ENCODE measurements at places on chromosomes 7 and 10.

- no peak for DNase-seq
Observed at GRCh38 chr7:97422046-97422445, 304.5 kb downstream of the SDHAF3 start.

DNA sequence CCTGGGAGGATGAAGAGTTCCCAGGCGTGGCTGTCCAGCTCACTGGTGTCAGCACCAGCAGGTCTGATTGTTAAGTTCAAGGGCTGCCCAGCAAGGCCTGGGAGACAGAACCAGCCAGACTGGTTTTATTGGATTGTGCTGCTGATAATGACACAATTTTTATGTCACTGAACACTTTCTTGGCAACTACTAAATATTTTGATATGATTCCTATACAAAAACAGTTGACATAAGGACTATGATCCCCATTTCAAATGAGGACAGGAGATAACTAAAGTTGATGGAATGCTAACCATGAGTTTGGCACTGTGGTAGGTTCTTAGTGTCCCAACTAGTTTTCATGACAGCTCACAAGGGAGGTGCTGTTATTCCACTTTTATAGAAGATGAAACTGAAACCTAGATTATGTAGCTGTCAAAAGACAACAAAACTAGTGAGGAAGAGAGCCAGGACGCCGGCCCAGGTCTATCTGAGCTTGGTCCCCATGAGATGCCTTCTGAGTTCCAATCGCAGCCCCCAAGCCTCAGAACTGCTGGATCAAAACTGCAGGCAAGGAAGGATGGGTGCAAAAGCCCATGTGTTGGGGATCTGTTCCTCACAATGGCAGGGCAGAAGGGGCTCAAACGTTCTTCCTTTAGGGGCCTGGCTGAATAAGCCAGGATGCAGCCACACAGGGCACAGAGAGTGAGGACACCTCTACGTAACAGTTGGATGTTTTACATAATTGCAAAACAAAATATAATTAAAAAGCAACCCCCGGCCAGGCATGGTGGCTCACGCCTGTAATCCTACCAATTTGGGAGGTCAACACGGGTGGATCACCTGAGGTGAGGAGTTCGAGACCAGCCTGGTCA lies 52.8 kb downstream of the COBL start:
- no peak for DNase-seq

GRCh38 chr7:154423231-154423630 lies 371.0 kb downstream of the DPP6 start:
- no peak for DNase-seq

- no peak for DNase-seq
Observed at GRCh38 chr10:58269782-58270290, 874 bp downstream of the CISD1 start.

- DNase-seq, result no peak
Observed at GRCh38 chr10:84908491-84908890, 580.1 kb downstream of the CCSER2 start.

- DNase-seq, result no peak
Observed at GRCh38 chr7:139771001-139771956, 6.5 kb downstream of the HIPK2 start.

DNA sequence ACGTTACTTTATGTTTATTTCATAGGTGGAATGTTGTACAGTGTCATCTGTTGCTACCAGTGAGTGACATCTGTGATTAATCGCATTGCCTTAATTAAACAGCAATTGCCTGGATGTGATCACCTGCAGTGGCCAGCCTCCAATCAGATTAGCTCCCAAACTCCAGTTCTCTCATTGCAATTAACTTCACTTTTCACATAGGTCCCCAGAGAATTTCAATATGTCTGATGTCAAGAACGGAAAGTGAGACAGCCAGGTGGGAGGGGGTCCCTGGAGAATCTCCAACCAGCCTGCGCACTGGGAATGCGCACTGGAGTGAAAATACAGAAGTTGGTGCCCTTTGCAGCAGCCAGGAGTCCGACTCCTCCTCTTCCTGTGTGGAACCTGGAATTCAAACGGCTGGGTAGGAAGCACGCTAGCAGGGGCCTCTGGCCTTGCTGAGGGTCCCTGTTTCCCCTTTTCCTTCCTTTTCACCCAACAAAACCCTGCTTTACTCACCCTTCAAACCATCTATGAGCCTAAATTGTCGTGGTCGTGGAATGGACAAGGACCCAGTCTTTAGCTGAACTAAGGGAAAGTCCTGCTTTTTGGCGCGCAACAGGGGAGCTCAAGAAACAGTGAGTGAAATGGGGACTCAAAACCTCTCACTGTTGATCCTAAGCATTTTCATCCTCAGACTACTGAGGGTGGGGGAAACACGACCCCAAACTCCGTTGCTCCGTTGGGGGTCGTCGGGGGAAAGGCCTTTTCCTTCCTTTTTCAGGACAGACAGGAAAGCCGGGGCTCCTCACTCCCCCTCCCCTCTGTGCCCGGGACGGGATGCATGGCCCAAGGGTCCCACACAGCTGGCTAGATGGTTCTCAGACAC lies 1355.5 kb upstream of the LRRTM3 start:
- DNase-seq, result no peak

- DNase-seq, result peak; percentile 76
Observed at GRCh38 chr7:30163231-30163894, 28.6 kb downstream of the MTURN start.

DNA sequence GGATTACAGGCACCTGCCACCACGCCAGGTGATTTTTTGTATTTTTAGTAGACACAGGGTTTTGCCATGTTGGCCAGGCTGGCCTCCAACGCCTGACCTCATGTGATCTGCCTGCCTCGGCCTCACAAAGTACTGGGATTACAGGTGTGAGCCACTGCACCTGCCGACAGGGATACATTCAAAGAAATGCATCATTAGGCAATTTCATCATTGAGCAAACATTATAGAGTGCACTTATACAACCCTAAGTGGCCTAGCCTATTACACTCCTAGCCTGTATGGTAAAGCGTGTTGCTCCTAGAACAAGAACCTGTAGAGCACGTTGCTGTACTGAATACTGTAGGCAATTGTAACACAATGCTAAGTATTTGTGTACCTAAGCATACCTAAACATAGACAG lies 350.3 kb downstream of the GALNT17 start:
- no peak for DNase-seq

DNA sequence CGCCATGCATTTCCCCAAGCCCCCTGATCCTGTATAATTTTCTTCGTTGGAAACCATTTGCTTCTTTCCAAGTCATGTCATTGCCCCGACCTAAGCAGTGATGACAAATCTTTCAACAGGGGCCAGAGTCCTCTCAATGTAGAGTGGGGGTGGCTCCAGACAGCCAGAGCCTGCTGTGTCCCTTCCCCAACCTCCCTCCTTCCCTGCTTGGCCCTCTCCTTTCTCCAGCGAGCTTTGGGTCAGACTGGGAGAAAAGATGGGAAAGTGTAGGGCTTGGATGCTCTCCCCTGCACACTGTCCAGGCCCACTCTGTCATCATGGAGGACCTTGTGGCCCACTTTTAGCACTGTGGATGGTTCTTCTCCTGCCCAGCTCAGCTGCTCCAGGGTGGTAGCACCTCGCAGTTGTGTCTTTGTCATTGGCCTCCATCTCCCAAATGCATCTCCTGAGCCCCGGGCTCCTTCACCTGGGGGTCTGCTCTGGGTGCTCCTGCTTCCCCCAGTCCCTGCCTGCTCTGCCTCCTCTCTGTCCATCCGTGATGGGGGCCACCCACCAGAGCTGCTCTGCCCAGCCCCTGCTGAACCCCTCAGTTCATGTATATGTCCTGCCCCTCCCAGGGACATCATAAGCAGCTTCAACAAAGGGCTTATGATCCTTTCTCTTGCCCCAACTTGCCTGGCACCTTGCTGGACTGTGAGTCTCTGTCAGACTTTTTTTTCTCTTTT lies 37.5 kb downstream of the BTBD16 start:
- no peak for DNase-seq

DNA sequence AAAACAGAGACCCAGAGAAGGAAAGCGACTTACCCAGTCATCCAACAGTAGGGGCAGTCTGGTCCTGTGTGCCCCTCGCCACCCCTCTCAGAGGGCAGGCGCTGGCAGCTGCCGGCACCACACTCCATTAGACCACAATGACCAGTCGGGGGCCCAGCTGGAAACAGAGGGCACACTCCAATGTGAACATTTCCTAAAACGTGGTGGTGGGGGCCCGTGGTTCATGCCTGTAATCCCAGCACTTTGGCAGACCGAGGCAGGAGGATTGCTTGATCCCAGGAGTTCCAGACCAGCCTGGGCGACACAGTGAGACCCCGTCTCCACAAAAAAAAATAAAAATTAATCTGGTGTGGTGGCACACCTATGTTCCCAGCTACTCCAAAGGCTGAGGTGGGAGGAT lies 912 bp upstream of the OAT start:
- no peak for DNase-seq

- no peak for DNase-seq
Observed at GRCh38 chr7:27324246-27324645, 81.6 kb downstream of the EVX1 start.

DNA sequence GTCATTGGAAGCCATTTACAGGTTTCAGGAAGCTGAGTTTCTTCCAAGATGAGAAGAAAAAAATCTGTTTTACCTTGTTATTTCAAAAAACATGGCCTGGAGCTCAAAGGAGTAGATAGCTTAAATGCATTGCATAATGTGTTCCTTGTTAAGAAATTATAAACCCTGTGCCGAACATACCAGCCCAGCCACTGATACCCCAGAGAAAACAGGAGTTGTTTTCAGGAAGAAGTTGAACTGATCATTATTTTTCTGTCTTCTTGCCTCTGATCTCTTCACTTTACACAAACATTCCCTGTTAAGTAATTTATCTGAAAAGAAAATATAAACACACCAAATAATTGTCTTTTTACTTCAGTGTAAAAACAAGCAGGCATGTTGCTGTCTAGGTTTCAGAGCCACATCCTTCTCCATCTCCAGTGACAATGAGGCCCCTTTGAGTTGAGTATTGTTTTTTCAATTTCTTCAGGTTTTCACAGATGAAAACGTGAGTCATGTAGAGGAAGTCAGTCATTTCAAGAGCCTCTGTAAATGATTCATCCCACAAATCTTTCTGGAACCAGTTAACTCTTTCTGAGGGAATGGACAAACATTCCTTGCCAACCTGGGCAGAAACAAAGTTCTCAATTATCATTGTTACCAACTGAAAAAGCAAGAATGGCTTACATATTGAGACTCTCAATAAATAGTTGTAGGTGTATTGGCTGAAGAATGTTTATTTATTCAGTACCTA lies 244.2 kb downstream of the IPMK start:
- no peak for DNase-seq

DNA sequence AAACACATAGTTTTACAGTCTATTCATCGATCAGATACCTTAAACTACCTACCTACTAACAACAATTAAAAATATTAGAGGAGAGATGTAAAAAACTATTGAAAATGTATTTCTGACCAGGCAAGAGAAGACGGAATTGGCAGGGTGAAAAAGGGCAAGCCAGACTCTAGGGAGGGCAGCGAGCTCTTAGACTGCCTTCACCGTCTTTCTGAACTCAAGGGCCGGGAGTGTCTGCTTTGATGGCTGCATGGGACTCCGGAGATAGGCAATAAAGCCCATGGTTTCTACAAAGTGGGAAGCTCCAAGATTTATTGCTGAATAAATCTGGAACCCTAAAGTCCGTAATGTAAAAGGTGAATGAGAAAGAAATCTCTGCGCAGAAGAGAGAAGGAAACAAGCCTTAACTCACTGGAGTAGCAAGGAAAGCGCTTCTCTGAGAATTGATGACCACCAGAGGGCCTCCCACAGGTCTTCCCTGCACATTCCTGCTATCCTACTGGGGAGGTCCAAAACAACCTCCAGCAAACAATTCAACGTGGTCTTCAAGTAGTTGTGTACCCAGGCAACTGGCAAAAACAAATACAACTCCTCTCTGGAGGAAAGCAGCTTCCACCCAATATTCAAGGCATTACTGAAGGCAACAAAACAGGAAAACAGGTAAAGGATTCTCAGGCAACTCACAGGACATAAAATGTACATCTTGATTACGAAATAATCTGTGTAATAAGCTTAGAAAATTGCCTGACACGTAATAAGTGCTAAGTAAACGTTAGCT lies 181.3 kb downstream of the SDK1 start:
- no peak for DNase-seq

DNA sequence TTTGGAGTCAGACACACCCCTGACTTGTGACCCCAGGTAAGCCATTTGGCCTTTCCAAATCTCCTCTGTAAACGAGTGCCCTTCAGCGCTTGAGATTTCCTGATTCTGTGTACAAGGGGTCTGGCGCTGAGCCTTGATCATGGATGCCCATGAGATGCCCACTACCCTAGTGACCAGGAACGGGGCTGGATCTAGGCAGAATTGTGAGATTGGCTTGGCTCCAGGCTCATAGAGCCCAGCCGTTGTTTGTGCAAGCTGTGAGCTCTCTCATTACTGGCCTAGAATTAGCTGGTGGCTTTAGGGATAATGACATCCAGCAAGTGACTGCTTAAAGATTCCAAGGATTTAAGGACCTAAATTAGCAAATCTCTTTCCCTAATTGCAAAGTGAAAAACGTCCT lies 84.9 kb downstream of the CAMK1D start:
- no peak for DNase-seq

GRCh38 chr10:13960603-13961002 lies 370.1 kb downstream of the FRMD4A start:
- no peak for DNase-seq

GRCh38 chr10:33129141-33129995 lies 171.3 kb upstream of the ITGB1 start:
- no peak for DNase-seq

DNA sequence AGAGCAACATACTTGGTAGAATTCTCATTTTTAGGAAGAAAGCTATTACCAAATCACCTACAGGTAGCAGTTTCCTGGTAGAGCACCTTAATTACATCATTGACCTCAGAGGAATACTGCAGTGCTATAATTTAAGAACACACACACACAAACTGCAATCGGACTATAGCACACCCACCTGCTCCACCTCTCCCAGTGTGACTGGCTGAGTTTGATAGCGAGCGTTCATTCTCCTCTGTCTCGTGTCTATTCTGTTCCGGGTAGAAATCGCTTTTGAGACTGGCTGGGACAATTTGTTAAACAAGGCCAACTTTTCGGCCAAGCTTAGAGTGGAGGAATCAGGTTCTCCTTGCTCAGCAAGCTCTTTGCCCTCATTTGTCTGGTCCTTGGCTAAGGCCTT lies 110.5 kb downstream of the SVIL start:
- DNase-seq, result no peak

- no peak for DNase-seq
Observed at GRCh38 chr7:129707910-129708499, 96.5 kb downstream of the NRF1 start.

- no peak for DNase-seq
Observed at GRCh38 chr7:54799792-54800191, 40.8 kb upstream of the SEC61G start.

DNA sequence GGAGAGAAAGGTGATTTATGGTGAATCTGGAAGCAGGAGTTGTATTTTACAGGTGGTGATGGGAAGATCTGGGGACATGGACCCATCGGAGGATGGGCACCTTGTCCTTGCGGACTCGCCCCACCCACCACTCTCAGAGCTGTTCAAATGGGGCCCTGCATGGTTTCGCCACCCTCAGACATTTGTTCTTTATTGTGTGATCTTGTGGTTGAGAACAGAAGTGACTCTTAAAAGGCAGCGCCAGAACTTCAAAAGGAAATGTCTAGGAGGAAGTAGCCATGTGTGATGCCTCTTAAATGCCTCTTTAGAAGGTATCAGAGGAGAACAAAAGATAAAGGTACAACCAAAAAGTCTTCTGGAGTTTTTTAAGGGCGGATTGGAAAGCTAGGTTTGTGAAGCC lies 205.7 kb downstream of the KIAA1217 start:
- no peak for DNase-seq
